Activated T-cell treated with anti-CD3 and anti-CD28 coated beads, Interleukin-2, amount 50 U/mL, for 4 hours (primary cell): ENCODE measurements at places on chromosomes 16 and 17.

DNA sequence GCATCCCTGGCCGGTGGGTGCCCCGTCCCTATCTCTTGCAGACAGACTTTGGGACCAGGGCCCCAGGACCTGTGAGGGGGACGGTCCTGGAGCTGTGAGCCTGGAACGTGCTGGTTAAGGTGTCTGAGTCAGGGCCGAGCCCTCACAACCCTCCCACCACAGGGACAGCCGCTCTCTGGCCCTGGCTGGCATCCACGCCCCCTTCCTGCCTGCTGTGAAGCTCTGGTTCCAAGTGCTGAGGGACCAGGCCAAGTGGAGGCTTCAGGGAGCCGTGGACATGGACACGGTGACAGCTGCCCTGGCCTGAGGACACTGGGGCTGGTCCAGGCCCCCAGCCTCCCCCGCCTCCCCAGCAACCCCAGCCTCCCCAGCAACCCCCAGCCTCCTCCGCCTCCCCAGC lies 6.6 kb downstream of the TSR3 start:
- DNase-seq, result no peak

DNA sequence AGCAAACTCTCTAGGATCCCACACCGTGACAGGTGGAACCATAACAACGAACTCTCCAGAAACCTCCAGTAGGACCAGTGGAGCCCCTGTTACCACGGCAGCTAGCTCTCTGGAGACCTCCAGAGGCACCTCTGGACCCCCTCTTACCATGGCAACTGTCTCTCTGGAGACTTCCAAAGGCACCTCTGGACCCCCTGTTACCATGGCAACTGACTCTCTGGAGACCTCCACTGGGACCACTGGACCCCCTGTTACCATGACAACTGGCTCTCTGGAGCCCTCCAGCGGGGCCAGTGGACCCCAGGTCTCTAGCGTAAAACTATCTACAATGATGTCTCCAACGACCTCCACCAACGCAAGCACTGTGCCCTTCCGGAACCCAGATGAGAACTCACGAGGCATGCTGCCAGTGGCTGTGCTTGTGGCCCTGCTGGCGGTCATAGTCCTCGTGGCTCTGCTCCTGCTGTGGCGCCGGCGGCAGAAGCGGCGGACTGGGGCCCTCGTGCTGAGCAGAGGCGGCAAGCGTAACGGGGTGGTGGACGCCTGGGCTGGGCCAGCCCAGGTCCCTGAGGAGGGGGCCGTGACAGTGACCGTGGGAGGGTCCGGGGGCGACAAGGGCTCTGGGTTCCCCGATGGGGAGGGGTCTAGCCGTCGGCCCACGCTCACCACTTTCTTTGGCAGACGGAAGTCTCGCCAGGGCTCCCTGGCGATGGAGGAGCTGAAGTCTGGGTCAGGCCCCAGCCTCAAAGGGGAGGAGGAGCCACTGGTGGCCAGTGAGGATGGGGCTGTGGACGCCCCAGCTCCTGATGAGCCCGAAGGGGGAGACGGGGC lies 1.3 kb downstream of the SPN start:
- DNase-seq, result peak; percentile 35

GRCh38 chr17:45413498-45413923 lies 19.2 kb downstream of the ARHGAP27 start:
- DNase-seq, result no peak

DNA sequence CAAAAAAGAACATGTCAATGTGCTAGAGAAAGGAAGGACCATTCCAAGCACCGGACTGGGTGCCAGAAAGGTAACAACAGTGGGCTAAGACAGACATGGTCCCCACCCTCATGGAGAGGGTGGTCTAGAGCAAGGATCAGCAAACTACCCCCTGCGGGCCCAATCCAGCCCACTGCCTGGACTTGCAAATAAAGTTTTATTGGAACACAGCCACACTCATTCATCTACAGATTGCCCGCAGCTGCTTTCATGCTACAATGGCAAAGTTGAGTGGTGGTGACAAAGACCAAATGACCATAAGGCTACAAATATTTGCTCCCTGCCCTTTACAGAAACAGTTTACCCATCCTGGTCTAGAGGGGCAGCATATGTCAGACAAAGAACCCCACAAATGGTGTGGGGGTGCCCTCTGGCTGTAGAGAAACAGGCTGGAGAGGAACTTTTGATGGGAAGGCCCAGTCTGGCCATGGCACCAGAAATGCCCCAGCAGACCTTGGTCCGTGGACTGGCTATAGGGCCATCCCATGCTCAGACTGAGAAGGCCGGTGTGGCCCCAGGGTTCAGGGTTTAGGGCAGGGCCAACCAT lies 15.2 kb downstream of the CDH5 start:
- DNase-seq, result no peak

GRCh38 chr16:85152414-85153030 lies 40.2 kb upstream of the CIBAR2 start:
- no peak for DNase-seq

DNA sequence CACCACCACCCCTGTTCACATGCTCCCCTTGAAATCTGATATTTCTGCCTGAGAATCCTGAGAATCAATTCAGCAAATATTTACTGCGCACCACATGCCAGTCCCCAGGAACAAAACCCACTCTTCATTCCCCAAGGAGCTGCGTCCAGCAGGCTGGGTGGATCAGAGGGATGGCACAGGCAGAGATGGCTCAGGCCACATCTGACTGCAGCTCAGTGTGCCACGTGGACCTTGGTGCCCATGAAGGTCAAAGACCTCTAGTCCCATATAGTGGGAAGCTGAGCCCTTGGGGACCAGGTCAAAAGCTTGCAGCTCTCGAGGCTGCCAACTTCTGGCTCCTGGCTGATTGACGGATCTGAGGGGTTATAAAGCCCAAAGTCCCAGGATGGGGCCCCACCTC lies 31.8 kb downstream of the CD300LF start:
- DNase-seq, result no peak

DNA sequence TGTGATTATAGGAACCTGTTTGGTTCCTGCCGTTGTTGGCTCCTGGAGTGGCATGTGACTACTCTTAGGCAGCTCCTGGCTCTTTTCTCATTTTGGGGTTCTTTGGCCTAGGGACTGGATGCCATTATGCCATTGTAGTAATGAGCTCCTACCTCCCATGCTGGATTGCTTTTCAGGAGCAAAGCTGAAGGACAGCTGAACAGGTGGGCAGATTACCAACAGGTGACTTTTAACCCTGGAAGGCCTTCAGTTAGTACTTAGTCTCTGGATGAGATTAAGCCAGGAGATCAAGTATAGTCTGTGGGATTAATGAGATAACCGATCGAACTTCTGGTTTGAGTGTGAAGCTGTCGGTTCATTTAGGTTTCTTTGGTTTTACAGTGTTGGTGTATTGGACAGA lies 25.2 kb downstream of the WIPF2 start:
- DNase-seq, result no peak

- no peak for DNase-seq
These were observed 7.9 kb downstream of the SMCR8 start for GRCh38 chr17:18323007-18323406.

DNA sequence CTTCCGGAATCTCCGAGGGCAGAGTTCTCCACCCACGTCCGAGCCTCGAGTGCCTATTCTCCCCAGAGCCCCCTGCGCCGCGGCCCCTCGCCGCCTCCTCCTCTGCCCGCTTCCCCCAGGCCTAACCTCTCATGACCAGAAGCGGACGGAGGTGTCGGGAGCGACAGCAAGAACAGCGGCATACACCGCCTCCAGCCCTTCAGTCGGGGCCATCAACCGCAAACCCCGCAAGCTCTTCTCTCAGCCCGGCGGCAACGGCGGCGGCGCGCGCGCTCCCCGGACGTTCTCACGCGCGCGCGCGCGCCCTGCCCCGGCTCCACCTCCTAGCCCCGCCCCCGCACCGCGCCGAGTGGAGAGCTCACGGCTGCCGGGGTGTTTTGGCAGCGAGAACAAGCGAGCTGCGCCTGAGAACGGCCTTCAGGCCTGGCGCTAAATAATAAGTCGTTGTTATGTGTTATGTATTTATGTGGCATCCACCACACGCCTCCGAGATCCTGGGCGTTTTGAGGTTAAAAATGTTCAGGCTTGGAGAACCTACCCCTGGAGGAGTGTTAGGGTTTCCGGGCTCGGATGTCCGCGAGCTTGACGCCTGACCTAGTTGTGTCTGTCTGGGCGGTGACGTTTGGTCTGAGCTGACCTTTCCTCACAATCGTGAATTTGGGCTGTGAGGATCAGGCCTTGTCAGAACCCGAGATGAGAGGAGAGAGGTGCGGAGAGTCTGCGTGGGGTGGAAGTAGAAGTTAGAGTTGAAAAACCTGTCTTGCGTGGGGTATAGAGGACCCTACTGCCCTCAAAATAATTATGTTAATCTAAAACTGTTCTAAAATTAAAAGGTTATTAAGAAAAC lies at the start of gene RNFT1:
TSS of gene RNFT1 (minus strand) at position 259 of the 847 bp plus-strand sequence. CDS start at position 182, 77 bp downstream.
- DNase-seq, result peak; percentile 92
